Right hindlimb (tissue), 1 donor: ENCODE measurements at places on chromosomes 2 and 18.

GRCh38 chr2:36137612-36138011 lies 218.0 kb upstream of the CRIM1 start:
- DNase-seq = no peak

GRCh38 chr2:241851325-241852115 lies 7.2 kb downstream of the PDCD1 start:
- peak; percentile 10 for DNase-seq

GRCh38 chr2:179444056-179444455 lies 179.4 kb upstream of the SESTD1 start:
- no peak for DNase-seq

DNA sequence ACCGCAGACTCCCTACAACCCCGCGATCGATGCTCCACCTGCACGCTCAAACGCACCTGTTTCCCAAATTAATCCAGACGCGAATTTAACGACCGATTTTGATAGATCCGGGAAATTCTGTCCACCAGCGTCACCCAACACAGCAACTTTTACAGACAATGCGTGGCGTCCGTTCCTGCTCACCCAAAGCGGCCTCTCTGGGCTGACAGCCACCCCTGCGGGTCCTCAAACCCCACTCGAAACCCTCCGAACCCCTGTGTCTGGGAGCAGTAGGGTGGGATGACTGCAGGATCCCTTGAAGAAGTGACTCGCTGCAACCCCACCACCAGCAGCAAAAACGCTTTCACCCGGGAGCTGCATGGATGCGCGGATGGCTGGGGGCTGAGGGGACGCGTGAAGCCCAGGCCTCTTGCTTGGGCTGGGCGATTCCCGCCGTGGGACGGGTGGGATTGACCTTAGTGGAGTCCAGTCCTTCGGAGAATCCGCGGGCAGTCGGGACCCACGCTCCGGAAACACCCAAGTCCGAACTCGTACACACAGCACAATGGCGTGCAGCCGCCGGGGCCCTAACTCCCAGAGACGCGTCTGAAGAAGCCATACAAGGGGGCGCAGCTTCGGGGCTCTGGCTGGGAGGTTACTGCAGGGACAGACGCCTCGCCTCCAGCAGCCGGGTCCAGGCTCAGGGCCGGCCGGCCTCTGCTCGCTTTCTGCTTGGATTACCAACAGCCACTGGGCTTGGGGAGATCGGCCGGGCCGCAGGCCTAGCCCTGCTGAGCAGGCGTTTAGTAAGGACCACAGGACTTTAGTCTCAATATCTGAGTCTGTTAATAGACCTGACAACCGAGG lies 31.1 kb upstream of the ATP6V1B1 start:
- DNase-seq = no peak

- no peak for DNase-seq
These were observed 84.2 kb downstream of the LBH start for GRCh38 chr2:30315391-30316063.

GRCh38 chr2:165793161-165793778 lies 777 bp downstream of the GALNT3 start:
- DNase-seq = peak; percentile 30

- peak; percentile 86 for DNase-seq
These were observed 102.5 kb upstream of the NOSTRIN start for GRCh38 chr2:168699844-168700417.

DNA sequence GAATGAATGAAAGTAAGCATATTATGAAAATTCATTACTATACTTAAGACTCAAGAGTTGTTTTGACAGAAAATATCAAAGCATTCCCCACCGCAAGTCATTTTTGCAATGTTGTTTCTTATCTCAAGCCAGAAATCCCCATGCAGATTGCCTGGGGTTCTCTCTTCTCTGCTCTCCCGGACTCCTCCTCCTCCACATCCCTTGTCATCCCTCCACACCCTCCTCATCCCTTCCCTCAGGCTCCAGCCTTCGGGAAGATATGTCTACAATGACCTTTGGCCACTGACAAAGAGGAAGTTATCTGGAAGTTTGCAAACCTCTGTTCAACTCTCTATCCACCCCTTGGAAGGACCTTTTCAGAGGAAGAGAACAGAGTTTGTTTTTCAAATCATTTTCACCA lies 11.9 kb downstream of the TFCP2L1 start:
- DNase-seq = no peak

GRCh38 chr2:11710210-11710609 lies 36.2 kb upstream of the LPIN1 start:
- DNase-seq = no peak

DNA sequence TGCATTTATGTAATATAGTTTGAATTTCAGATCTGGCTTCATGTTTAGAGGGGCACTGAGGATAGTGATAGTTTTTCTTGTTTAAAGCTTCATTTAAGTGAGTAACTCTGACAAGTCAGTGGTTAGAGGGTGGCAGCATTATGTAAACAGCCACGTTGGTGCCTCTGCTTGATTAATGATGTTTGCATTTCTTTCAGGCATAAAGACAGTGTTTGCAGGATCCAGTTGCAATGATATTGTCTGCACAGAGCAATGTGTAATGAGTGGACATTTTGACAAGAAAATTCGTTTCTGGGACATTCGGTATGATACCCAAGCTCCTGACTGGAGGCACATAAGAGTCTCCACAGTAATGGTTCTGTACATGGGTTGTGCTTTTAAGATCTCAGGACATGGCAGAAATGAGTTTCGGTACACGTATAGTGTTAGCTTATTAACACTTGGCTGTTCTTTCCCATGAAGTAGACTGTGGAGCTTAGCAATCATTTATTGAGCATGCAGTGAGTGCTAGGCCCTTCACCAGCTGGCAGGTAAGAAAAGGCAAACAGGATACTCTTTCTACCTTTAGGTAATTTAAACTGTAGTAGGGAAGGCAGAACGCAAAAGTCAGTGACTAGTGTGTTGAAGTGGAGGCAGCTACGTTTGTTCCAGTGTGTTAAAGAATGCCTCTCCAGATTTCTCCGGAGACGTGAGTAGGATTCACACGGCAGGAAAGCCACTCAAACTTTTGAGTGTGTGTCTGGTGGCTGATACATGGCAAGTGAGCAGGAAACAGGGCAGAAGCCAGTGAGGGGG lies 17.4 kb upstream of the SAG start:
- DNase-seq = no peak

DNA sequence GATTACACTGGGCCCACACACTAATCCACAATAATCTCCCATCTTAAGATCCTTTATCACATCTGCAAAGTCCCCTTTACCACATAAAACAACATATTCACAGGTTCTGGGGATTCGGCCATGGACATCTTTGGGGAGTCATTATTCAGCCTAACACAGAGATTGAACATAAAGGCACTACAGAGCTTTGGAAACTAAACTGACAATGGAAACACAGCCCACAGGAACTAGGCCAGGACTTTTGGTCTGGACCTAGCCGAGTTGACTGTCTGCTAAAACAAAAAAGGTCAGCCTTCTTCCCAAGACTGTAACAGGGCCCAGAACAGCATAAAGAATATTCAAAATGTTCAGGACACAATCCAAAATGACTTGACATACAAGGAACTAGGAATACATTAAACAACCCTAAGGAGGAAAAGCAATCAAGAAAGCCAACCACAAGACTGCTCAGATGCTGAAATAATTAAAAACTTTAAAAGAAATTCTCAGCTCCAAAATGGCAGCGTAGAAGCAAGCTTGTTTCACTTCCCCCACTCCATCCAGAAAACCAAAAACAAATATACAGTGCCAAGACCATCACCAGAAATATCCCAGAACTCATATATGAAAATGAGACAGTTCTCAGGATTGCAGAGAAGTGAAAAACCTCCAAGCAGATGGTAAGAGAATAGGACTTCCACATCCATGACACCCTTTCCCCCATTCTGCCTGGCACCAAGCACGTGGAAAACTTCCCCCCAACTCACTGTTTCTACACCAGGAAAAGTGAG lies 207.8 kb downstream of the ATAD2B start:
- DNase-seq = peak; percentile 82

DNA sequence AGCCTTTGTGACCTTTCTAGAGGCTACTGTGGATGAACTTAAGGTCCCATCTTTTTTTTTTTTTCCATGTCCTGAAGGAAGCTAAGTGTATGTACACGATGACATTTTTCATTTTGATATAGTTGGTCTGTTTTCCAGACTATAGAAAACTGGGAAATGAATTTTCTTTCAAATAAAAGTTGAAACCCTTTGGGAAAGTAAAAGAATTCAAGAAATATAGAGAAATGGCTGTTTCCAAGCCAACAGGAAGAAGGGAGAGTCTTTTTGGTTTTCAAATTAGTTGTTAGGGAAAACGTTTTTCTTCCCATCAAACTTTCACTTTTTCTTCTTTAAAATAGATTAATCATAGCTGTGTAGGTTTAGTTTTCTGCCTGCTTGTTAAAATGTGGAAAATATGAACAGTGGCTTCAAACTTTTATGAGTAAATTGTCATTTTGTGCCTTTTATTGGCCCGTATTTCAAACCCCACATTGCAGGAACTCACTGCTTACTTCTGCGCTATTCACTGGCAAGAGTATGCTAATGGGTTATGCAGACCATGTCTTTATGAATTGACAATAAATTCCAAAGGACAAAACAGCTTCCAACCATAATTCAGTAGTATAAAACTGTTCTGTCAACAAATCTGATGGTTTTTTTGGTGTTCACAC lies 27.7 kb upstream of the LYPD1 start:
- DNase-seq = peak; percentile 29

DNA sequence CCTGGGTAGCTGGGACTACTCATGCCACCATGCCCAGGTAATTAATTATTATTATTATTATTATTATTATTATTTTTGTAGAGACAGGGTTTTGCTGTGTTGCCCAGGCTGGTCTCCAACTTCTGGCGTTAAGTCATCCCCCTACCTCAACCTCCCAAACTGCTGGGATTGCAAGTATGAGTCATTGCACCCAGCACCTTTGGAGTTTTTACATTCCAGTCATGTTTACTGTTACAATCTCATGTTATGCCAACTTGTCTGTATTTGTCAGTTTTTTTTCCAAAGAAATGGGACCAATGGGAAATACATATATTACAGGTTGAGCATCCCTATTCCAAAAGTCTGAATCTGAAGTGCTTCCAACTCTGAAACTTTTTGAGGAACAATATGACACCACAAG lies 903.8 kb downstream of the SLC4A3 start:
- no peak for DNase-seq

DNA sequence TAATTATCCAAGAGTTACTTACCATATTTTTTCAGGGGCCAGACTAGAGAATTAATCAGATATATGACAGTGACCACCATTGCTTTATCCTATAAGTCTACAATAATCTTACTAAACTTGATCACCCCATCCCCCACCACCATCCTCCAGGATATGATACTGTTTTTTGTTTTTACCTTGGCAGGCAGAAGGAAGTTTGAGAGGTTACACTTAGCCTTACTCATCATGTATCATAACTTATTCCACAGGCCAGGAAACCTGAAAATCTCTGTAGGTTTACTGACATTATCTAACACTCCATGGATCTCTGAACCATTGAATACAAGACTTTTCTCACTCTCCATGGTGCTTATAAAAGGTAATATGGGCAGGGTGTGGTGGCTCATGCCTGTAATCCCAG lies 602.7 kb downstream of the KCNJ3 start:
- no peak for DNase-seq

DNA sequence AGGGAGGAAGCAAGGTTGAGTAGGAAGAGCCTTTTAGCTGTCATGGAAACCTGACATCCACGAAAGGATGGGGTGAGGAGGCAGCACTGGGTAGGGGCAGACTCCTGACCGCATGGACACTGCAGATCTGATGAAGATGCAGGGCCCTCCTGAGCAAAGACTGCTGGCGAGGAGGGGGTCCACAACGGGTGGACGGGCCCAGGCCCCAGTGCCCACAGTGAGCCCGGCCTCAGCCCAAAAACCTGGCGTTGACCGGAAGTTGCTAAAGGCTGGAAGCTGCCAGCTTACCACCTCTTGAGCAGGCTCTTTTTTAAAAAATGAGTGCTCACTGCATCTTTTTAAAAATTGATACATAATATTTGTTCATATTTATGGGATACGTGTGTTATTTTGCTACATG lies 247.3 kb downstream of the SH3BP4 start:
- DNase-seq = no peak

DNA sequence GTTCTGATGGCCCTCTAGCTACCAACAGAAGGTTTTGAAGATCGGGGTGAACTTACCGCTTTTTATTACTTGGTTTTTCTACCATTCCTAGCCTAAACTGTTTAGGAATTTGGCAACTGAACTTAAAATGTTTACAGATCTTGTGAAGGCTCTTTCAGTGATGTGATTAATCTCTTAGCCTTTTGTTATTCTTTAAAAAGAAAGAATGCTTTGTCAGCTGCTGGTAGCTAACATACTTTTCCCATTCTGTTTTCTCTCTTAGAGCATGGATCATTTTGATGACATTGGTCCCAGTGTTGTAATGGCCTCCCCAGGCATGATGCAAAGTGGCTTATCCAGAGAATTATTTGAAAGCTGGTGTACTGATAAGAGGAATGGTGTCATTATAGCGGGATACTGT lies 18.1 kb downstream of the CPSF3 start:
- no peak for DNase-seq

GRCh38 chr2:67259556-67260342 lies 137.4 kb upstream of the ETAA1 start:
- peak; percentile 50 for DNase-seq

- no peak for DNase-seq
These were observed 39.5 kb downstream of the RNU4ATAC start for GRCh38 chr2:121570036-121570666.

DNA sequence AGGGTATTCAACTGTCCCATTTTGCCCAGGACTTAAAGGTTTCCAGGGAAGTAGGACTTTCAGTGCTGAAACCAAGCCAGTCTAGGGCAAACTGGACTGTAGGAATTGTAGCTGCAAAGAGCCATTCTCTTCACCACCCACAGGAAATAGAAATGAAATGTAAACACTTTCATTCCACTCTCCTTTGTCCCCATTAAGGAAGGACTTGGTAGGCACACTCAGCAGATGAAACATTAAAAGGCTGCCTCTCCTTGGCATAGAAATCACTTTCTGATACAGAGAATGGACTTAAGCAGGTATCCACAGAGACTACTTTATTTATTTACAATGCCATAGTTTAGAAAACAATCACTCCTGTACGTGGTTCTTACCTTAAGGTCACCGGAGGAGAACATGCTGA lies 102.9 kb upstream of the CCDC195 start:
- no peak for DNase-seq

DNA sequence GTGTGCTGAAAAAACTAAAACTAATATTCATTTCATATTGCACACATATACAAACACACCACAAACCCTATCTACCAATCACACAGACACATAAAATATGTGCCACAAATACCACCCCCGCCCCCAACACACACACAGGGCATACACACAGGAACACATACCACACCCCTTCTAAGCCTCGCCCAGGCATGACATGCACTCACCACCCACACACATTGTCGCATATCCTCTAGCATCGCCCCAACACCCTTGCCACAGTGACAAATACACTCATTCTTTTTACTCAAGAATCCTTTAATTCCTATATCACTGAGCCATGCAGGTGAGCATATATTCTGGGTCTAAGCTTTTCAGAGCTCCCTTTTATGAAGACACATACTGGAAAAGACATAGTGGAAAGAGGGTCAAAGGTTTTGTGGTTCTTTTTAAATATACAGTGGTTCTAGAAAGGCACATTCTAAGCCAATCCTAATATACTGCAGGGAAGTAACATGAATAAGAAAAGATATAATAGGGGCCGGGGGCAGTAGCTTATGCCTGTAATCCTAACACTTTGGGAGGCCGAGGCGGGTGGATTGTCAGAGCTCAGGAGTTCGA lies 24.5 kb upstream of the LCLAT1 start:
- peak; percentile 54 for DNase-seq

- no peak for DNase-seq
These were observed 45.1 kb downstream of the NTSR2 start for GRCh38 chr2:11624893-11625292.

- no peak for DNase-seq
These were observed 14.7 kb upstream of the NEU4 start for GRCh38 chr2:241794250-241794823.

GRCh38 chr2:100857341-100857740 lies 37.4 kb downstream of the NPAS2 start:
- no peak for DNase-seq
